ENCODE measurements at places on chromosomes 7 and 10.
A peak's percentile ranks its signal among the peaks of the same experiment; 100 is the strongest.

- no peak for DNase-seq
Measured at GRCh38 chr10:126904818-126905701, at the start of gene DOCK1. TSS of gene DOCK1 (plus strand) at chr10:126905428. CDS start at chr10:126905518, 90 bp downstream.

- DNase-seq = no peak
Measured at GRCh38 chr7:80608336-80608735, 30.1 kb upstream of the CD36 start.

DNA sequence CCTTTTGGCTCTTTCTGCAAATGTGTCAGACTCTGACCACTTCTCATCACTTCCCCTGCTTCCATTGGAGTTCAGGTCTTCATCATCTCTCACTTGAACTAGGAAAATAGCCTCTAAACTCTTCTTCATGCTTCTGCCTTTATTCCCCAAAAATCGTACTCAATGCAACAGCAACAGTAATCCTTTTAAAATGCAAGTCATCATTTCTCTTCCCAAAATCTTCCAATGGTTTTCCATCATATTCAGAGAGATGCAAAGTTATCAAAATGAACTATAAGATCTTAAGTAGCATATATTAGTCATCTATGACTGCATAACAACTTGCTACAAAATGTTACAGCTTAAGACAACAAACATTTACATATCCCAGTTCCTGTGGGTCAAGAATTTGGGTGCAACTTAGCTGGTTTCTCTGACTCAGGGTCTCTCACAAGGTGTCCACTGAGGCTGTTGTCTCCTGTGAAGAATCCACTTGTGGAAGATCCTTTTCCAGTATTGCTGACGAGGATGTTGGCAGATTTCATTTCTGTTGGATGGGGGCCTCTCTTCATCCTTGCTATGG is 31.0 kb upstream of the ETV1 start:
- DNase-seq = no peak

DNA sequence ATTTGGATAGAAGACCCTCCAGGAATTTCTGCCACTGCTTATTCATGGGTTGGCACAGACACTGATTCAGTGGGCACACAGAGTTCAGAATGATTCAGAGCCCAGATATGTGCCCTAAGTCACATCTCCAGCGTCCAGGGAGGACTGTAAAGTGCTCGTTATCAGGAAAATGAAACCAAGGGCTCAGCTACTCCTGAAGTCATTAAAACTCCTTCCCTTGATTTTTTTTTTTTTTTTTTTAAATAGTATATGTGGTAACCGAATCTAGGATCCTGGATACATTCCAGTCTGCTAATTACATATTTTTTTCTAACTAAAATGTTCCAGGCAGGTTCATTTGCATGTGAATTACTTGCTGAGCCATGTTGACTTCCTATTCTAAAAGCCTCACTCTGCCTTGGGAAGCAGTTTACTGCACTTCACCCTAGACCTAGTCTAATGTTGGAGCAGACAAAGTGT is 34.7 kb downstream of the MET start:
- peak; percentile 9 for DNase-seq

GRCh38 chr7:137798073-137798763 is 48.6 kb downstream of the DGKI start:
- no peak for DNase-seq

GRCh38 chr7:73707045-73707631 is 12.3 kb downstream of the STX1A start:
- DNase-seq = no peak

- DNase-seq = no peak
Measured at GRCh38 chr10:92999191-92999590, 61.4 kb upstream of the CYP26C1 start.

GRCh38 chr10:72790216-72790990 is 98.5 kb downstream of the MCU start:
- DNase-seq = no peak

GRCh38 chr10:44927352-44927751 is 16.2 kb downstream of the TMEM72 start:
- no peak for DNase-seq

DNA sequence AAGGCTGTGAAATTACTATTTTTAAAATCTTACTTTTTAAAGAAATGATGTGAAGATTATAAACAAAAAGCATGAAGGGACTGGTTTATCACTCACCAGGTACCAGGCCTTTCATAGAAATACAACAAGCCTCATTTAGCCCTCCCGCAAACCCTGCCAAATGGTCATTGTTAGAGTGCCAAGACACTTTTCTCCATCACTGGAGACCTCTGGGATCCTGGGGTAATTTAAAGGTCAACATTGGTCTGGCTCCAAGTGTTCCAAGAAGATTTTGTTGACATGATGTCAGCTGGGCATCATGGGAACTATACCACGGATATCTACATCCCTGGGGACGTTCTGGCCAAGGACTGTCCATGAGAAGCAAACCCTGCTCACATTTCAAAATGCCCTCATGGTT is 138.0 kb upstream of the FRMD4A start:
- no peak for DNase-seq

DNA sequence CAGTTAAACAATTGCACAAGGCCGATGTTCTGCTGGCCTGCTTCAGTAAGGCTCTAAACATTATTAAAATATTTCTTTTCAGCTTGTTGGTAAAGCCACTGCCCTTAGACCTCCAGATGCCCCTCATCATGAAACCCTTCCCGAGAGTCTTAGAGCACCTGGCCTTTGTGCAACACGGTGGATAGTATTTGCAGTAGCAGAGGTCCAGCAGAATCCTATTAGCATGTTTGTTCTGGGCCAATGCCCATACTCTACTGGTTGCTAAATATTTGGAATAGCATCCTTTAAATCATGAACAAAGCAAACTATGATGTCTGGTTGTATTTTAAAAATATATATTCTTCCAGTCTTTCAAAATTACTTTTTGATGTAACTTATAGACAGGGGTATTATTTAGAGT is 584.6 kb downstream of the CNTNAP2 start:
- DNase-seq = no peak

DNA sequence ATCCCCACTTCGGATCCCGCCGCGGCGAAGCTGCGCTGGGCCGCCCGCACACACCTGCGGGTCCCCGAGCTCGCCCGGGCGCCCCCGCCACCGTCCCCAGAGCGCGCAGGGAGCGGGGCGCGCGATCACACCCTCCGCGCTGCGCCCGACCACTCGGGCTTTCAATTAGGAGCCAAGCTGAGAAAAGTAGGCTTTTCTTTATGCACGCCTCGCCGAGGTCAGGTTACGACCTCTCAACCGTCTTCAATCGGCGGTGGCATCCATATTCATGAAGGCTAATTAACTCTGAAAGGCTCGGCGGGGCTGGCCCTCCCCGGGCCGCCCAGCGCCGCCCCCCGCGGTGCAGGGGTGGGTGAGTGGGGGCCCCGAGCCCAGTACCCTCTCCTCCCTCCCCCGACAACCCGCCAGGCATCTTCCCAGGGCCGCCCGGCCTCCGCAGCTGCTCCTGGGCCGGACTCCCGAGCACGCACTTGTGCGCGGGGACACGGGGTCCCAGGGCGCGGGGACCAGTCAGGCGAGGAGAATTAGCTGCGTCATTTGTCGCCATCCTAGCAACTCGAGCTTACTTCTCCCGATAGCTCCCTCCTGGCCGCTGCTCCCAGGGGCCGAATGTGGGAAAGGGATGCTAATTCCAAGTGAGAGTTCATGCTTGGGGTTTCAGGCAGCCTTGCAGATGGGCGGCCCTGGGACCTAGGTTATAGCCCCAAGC is 155.5 kb upstream of the LYZL2 start:
- DNase-seq = peak; percentile 74

- no peak for DNase-seq
Measured at GRCh38 chr10:13938950-13939349, 352.2 kb downstream of the PRPF18 start.

All from NT2/D1 (cell line).